ENCODE measurements at places on chromosomes 12 and 14.

DNA sequence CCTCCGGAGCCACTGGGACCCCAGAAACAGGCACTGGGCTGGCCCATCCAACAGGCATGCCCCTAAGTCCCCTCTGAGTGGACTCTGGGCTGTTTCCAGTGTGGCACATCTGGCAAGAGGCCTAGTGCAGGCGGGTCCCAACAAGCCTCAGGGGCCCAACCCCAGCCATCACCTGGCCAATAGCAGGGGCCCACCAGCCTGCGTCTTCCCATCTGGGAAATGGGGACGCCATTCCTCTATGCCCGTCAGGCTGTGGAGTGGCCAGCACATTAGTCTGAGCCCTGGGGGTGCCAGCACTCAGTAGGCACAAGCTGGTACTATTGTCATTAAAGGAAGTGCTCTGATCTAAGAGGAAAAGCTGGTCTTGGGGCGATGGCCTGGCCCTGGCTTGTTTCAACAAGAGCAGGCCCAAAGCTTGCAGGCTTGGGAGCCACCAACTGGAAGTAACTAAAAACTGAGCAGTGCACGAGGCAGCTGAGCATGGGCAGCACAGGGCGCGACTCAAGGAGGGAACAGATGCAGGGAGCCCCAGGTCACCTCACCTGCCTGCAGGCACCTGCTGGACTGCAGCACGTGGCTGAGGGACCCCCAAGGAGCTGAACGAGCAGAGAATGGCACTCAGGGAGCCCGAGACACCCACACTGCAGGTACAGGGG, 8.4 kb downstream of the DEGS2 start:
- DNase-seq, result no peak

- DNase-seq, result no peak
These were observed 113.7 kb downstream of the TRAFD1 start for GRCh38 chr12:112239020-112239419.

- DNase-seq, result no peak
These were observed 699.7 kb upstream of the TBX3 start for GRCh38 chr12:115383668-115384067.

GRCh38 chr12:13101821-13102375, 1.6 kb downstream of the GSG1 start:
- DNase-seq, result no peak

- DNase-seq, result no peak
These were observed 87.9 kb upstream of the AEBP2 start for GRCh38 chr12:19351346-19351745.

DNA sequence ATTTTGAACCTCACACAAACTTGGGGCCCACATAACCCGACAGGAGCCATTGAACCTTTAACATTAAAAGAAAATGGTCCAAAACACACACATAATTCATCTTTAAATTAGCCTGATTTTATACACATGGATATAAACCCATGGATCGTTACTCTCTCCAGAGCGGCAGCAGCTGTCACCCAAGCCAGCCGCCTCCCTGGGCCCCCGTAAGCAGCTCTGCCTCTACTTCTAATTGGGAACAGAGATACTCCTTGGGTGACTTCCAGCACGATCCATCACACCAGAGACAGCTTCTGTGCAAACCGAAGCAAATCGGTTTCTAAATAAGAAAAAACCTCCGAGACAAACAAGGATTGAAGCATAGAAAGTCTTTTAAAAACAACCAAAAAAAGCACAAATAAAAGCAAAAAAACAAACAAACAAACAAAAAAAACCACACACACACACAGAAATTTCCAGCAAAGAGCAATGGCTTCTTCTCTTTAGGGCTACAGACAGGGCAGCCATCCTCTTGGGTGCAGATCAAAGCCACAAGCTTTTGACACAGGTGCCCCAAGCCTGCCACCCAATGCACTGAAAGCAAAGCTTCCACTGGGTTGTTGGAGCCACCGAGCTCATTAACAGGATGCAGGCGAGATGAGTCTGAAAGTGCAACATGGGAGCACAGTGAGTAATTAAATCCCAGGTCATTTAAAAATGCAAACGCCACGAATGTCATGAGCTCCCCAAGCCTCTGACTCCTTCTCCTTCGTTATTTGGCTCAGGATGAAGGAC, 156.9 kb downstream of the DPF3 start:
- DNase-seq, result no peak

Data from activated CD8-positive, alpha-beta memory T cell treated with anti-CD3 and anti-CD28 coated beads for 4 hours (primary cell).